Occipital lobe (tissue), 3 donors: ENCODE measurements at places on chromosomes 1 and 21. TPM values are rescaled to one million over a fixed set of nuclear protein-coding genes. Genes with fewer than 3 reads are reported as not detected.

CDCA8 gene
- 0.31 TPM for total RNA-seq

CYP4B1 gene
- total RNA-seq = not detected

CDKN2C gene
- total RNA-seq = 7.8 TPM

CRYBG2 gene
- 1.1 TPM for total RNA-seq

ESPN gene
- total RNA-seq = not detected

PCP4 gene
- 1.6 TPM for total RNA-seq

MYOG gene
- not detected for total RNA-seq

CRP gene
- 0.31 TPM for total RNA-seq

PTGFR gene
- total RNA-seq = 3.0 TPM

ARHGEF2 gene
- 129 TPM for total RNA-seq

CYP4Z1 gene
- 0.47 TPM for total RNA-seq

PRDX6 gene
- 38.4 TPM for total RNA-seq

BTBD8 gene
- total RNA-seq = 93.1 TPM

IFNLR1 gene
- total RNA-seq = 0.16 TPM

KRTAP19-3 gene
- total RNA-seq = not detected

TCEA3 gene
- total RNA-seq = 4.8 TPM

NBPF6 gene
- not detected for total RNA-seq

NCAM2 gene
- total RNA-seq = 82.8 TPM

HMGN2 gene
- 228 TPM for total RNA-seq

S100A6 gene
- 9.2 TPM for total RNA-seq

GJA9 gene
- not detected for total RNA-seq

S100A3 gene
- total RNA-seq = not detected

CYP4A11 gene
- total RNA-seq = not detected
